ENCODE measurements at places on chromosomes 11 and 22. TPM values are rescaled to one million over a fixed set of nuclear protein-coding genes. Genes with fewer than 3 reads are reported as not detected.

GRCh38 chr11:69531071-69531716, 49.7 kb downstream of the LINC01488 start:
- DNase-seq: no peak

DNA sequence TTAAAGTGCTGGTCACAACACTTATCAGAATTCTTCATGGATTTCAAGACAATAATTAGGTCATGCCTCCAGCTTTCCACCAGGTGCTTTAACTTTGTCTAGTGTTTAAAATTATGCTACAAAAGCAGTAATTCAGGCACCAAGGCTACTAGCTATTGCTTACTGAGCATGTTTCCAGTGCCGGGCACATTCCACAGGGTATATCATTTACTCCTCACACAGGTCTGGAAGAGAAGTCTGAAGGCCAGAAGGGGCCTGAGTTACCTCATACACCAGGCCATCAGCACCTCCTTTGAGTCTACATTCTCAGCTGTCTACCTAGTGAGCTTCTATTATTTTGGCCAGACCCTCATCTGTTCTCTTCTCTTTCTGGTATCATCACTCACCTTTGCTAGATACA, 41.7 kb upstream of the LMO2 start:
- peak; percentile 74 for DNase-seq

DNA sequence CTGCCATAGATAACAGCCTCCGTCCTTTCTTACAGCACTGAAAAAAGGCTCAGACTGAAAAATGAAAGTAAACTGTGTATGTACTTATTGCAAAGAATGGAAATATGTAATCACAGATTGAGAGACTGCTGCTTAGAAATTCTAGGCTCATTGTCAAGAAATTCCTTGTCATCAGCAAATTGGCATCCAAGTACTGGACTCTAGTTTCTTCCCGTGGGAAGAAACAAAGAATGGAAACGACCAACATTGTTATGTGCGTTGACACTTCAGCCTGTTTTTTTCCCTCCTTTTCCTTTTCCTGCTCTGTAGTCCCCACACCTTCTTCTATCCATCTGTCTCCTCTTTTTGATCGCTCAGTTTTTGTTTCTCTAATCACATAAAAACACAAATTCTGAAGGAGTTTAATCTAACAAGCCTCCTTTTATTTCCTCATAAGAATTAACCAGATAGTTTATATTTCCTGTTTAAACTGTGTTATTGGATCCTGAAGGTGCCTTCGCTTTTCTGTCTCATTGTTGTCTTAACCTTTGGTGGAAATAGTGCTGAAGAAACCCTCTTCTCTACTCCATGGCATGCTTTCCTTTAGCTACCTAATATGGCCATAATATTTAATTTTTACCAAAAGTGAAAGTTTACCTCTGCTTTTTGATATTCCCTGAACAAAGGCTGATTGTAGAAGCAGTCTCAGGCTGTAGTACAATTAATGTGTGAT, 20.0 kb upstream of the CASP12 start:
- DNase-seq: no peak

DNA sequence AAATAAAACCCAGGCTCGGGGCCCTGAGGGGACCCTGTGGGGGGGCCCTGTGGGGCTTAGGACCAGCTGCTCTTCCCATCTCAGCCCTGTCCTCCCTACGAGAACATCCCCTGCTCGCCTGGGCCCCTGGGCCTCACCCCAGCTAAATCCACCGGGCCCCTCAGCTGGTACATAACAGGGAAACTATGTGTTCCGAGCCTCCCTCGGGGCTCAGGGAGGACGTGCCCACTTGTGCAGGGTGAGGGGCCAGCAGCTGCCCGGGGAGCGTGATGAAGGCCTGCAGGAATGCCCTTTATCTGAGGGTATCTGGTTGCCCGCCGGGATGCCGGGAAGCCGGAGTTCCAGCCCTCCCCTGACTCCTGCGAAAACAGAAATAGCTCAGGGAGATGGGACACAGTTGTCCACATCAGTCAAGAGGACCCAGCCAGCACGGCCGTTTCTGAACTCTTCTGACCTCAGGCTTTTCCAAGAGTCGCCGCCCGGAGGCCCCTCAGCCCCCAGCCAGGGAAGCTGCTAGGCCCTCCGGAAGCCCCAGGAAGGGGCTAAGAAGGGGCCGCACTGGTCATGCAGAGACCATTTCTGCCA, 20.6 kb downstream of the MRPL23 start:
- peak; percentile 13 for DNase-seq

Gene HBD
- 1.3 TPM for total RNA-seq

GRCh38 chr22:44994399-44995104, 15.3 kb downstream of the PHF21B start:
- DNase-seq: peak; percentile 75

Gene KCNK7
- total RNA-seq: 0.25 TPM

DNA sequence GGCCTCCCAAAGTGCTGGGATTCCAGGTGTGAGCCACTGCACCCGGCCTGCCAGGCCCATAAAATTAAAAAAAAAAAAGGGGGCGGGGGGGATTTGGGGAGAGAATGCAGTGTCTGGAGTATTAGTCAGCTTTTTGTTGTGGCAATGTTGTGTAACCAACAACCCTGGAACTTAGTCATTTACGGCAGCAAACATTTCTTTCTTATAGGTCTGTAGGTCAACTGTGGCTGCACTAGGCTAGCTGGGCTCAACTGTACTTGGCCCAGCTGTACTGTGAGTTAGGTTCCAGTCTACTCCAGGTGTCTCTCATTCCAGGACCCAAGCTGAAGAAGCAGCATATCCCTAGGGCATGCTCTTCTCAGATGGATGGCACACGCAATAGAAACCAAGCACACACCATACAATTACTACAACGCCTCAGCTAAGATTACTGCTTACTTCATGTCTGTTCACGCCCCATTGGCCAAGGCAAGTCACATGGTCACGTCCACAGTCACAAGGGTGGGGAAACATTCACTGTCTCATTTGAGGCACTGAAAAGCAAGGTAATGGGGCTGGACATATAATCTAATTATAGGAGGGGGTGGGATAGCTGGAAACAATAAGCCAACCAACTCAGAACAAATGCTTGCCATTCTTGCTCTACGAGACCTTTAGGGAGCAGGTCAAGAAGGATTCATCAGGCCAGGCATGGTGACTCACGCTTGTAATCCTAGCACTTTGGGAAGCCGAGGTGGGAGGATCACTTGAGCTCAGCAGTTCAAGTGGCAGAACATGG, 10.4 kb upstream of the SPINDOC start:
- peak; percentile 56 for DNase-seq

DNA sequence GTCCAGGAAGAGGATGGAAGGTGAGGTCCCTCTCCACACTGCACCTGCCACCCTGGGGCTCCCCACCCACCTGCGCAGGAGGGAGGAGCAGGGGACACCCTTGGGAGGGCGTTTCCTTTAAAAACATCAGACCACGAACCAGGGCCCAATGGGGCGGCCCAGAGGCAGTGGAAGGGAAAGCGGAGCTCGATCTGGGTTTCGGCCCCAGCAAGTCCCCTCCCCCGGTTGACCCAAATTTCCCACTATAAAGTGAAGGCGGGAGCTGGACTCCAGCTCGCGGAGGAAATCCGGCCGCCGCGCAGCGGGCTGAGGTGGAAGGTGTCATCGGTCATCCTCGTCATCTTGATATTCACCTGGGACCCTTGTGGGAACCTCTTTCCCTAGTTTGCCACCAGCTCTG, 99.3 kb downstream of the WNT7B start:
- DNase-seq: no peak

Gene MAPK1
- 128 TPM for total RNA-seq

DNA sequence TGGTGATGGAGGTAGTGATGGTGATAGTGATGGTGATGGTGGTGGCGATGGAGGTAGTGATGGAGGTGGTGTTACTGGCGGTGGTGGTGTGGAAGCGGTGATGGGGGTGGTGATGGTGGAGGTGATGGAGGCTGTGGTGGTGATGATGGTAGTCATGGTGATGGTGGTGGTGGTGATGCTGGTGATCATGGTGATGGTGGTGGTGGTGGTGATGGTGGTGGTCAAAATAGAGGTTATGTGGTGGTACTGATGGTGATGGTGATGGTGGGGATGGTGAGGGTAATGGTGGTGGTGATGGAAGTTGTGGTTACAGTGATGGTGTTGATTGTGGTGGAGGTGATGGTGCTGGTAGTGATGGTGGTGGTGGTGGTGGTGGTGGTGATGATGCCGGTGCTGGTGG, 199.2 kb downstream of the IGLL1 start:
- no peak for DNase-seq

GRCh38 chr11:28833670-28834069, 725.5 kb downstream of the METTL15 start:
- no peak for DNase-seq

GRCh38 chr11:116614306-116615210, 158.2 kb downstream of the BUD13 start:
- no peak for DNase-seq

GRCh38 chr11:104394508-104394907, 230.6 kb upstream of the PDGFD start:
- DNase-seq: no peak

GRCh38 chr11:134676516-134677287, 264.7 kb upstream of the B3GAT1 start:
- no peak for DNase-seq

GRCh38 chr11:111019871-111020670, 225.5 kb upstream of the POU2AF2 start:
- DNase-seq: no peak

Gene ADSL
- total RNA-seq: 42.5 TPM

DNA sequence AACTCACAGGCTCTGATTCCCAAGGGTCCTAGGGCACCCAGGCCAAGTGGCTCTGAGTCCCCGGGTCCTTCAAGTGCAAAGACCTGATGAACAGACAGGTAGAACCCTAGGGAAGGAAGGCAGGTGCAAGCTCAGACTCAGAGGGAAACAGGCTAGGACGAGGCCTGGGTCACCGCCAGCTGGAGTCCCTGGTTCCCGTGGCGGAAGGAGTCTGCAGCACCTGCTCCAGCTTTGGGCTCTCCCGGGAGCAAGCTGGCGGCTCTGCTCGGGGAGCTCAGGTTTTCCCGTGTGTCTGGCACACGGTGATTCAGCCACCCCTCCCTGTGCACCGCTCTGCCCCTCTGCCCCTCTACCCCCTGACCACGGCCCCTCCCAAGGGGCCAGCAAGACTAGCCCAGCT, 59.8 kb downstream of the WNT7B start:
- DNase-seq: no peak

DNA sequence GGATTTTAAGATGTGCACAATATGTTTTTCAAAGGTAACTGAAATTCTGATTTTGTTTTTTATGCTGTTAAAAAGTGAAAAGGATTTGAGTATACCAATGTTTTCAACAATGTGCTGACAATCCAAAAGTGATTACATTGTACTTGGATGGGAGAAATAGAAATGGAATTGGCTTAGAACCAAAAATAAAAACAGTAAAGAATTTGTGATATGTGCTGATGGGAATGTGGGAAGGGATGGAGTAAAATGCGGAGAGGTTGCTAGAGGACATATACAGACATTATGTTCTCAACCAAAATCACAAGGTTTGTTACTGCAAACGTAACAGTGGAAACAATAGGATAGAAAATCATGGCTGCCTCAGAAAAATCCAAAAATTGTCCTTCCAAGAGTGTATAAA, 279.3 kb upstream of the TENM4 start:
- no peak for DNase-seq

GRCh38 chr11:130509942-130510341, 61.5 kb downstream of the ADAMTS15 start:
- no peak for DNase-seq

Gene CDHR5
- total RNA-seq: 7.0 TPM

GRCh38 chr11:18749681-18750319, 23.8 kb upstream of the IGSF22 start:
- no peak for DNase-seq

DNA sequence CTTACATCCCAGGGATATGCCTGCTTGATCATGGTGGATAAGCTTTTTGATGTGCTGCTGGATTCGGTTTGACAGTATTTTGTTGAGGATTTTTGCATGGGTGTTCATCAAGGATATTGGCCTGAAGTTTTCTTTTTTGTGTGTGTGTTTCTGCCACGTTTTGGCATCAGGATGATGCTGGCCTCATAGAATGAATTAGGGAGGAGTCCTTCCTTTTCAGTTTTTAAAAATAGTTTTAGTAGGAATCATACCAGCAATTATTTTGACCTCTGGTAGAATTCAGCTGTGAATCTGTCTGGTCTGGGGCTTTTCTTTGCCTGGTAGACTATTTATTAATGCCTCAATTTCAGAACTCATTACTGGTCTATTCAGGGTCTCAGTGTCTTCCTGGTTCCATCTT, 362.4 kb downstream of the JRKL start:
- no peak for DNase-seq

- DNase-seq: no peak
These were observed 293.9 kb downstream of the GUCY1A2 start for GRCh38 chr11:106724293-106724892.

Gene CARD16
- 16.2 TPM for total RNA-seq

DNA sequence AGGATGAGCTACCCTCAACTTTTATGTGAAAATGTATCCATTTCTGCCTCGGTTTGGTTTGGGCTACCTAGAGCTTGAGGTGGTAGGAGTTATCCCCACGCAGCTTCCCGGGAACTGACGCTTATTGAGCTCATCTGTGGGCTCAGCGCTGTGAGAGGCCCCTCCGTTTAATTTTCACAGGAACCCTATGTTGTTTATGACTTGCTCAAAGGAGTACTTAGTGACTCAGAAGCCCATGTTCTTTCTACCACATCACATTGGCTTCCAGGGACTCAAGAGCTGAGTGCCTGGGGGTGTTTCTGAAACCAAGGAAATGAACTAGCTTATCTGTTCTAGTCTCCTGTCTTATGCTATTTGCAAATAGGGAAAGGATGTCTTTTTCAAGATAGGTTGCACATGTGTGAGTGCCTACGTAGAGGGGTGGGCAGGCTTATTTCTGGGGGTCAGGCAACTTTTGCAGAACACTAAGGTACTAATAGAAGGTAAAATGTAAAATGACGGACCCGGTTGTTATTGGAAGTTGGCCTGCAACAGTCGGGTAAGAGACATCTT, 40.5 kb downstream of the MICAL2 start:
- peak; percentile 10 for DNase-seq

Gene OR52E1
- not detected for total RNA-seq

GRCh38 chr11:14519597-14519916, 629 bp downstream of the PSMA1 start:
- no peak for DNase-seq

Gene RASD2
- 3.4 TPM for total RNA-seq

Gene SCUBE2
- 3.5 TPM for total RNA-seq

- DNase-seq: no peak
These were observed 34.2 kb upstream of the ADSL start for GRCh38 chr22:40312050-40312449.

DNA sequence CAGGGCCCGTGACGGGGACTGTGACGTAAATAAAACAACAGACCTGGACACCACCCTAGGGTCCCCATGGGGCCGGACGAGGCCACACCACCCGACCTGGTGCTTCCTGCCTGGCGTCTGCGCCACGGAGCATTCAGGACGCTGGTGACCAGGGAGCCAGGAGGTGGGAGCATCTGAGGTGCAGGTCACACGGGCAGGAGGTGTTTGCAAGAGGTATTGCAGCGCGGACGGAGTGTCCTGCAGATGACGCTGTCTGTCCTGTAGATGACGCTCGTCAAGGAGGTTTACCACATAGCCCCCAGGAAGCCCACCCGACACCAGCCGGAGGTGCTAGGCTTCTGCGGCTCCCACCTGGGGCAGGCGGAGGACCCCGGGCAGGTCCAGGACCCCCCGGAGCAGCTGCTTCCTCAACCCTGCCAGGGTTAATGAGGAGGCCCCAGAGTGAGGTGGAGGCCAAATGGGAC, 986 bp upstream of the MUC5B start:
- DNase-seq: no peak

Gene EFCAB6
- total RNA-seq: 11.8 TPM

Gene MYOD1
- total RNA-seq: not detected
